ENCODE measurements at places on chromosomes 11 and 22. TPM values are rescaled to one million over a fixed set of nuclear protein-coding genes. Genes with fewer than 3 reads are reported as not detected.
A peak's percentile ranks its signal among the peaks of the same experiment; 100 is the strongest.

The VPREB1 gene
- total RNA-seq: not detected

The MMP7 gene
- not detected for total RNA-seq

The FOLH1 gene
- not detected for total RNA-seq

The OR5P2 gene
- not detected for total RNA-seq

The C22orf42 gene
- total RNA-seq: not detected

The CD3D gene
- not detected for total RNA-seq

The OTOG gene
- total RNA-seq: not detected

The SH3BP1 gene
- 21.9 TPM for total RNA-seq

The APOL5 gene
- not detected for total RNA-seq

The NCAPH2 gene
- 80.3 TPM for total RNA-seq

DNA sequence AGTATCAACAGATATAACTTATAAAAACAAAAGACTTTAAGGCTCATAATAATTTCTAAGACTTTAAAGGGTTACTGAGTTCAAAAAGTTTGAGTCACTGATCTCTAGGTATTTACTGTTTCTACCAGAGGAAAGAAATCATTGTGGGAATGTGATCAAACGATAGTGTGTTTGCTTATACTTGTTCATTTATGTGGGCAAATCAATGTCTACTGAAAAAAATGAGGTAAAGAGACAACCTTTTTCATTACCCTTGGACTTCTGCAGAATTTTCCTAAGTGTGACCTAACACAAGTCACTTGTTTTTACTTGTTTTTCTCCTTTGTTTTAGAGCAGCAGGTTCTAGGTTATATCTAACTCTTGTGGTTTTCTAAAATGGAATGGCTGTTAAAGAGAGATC lies 65.4 kb downstream of the PRR5L start:
- DNase-seq: no peak

GRCh38 chr11:64745521-64746328 lies 1.8 kb upstream of the RASGRP2 start:
- DNase-seq: peak; percentile 67

- DNase-seq: no peak
Measured at GRCh38 chr11:36449561-36450096, 60.4 kb downstream of the TRAF6 start.

GRCh38 chr11:12007769-12008737 lies at the start of gene DKK3:
TSS of gene DKK3 (minus strand) at chr11:12008626. CDS start at chr11:12008582, 44 bp downstream.
- peak; percentile 78 for DNase-seq

DNA sequence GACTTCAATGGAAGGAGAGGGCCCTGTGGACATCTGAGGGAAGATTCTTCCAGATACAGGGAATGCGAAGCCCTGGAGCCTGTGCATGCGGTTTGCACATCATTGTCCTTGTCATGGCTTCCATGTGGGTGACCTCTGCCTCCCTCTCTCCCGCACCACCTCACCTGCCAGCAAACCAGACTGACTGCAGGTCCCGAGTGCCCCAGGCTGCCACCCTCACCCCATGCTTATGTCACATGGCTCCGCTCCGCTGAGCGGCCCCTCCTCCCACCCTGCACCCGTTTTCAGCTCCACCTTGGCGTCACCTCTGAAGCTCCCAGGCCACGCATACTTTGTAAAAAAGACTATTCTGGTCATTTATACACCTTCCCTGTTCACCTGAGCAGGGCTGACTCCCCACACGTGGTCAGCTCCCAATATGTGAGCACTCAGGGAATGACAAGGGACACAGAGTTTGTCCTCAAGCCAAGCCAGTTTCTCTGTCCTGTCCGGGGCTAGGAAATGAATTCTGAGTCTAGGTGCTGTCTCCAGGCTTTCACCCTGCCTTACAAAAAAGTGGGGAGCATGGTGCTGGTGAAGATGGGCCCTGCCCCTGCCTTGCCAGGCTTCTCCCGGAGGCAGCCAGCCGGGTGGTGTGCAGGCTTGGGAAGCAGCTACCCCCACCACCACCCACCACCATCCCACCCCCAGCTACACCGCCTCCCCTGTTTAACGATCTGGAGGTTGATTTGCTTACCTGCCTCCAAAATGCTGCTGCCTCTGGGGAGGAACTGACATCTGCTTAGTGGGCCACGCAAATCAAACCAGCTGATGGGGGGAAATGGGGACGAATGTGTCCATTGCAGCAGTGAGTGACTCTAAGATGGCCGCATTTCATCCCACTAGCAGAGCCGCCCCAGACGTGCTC lies 32.7 kb downstream of the FAM83F start:
- no peak for DNase-seq

- no peak for DNase-seq
Measured at GRCh38 chr22:31829505-31829904, 75.7 kb downstream of the DEPDC5 start.

DNA sequence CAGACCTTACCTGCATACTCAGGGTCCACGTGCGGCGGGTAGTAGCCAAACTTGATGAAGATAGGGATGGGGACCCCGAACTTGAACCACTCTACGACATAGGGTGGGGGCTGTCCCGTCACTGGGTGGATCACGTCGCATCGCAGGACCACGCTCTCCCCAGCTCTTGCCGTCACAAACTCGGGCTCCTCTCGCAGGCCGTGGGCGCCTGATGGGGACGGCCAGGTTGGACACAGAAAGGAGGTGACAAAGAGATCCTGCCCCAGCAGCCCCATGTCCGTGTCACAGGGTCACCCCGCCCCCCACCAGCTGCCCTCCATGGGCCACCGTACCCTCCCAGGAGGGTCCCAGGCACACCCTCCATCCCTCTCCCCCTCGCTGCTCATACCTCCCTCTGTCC lies 10.7 kb downstream of the IGSF9B start:
- DNase-seq: no peak

- no peak for DNase-seq
Measured at GRCh38 chr22:42258126-42258525, 12.3 kb downstream of the TCF20 start.

DNA sequence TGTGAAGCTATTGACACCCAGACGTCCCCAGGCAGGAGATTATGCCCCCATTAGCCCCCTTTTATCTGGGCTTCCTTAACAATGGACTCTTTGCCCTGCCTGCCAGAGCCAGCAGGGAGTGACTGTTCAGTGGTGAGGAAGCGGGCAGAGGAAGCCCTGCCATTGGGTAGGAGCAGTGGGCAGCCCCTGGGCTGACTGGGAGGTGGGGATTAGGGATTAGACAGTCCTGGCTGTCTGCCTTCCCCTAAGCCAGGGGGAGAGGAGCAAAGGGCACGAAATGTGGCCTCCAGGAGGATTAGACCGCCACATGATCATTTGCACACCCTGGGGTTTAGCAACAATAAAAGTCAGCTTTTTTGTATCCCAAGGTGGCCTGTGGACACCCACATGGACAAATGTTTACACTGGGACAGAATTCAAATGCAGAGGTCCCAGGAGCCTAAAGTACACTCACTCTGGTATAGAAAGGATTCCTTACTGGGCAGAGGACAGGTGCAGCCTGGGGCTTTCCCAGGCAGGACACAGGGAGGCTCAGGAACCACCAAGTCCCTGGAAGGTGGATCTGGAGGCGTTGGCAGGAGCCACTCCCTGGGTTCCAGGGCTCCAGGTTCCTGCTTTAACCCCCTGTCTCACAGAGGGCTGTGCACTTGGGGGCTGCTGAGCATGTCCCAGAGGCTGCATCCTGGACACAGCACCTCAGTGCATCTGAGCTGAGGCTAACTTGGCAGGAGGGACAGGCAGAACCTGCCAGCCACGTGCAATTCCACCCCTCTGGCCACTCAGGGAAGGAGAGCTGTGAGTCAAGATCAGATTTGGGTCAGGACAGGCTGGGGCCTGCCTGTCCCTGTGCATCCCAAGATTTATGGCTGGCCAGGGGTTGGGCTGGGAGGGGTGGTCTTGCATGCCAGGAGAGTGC lies 2.1 kb downstream of the PNPLA3 start:
- no peak for DNase-seq

DNA sequence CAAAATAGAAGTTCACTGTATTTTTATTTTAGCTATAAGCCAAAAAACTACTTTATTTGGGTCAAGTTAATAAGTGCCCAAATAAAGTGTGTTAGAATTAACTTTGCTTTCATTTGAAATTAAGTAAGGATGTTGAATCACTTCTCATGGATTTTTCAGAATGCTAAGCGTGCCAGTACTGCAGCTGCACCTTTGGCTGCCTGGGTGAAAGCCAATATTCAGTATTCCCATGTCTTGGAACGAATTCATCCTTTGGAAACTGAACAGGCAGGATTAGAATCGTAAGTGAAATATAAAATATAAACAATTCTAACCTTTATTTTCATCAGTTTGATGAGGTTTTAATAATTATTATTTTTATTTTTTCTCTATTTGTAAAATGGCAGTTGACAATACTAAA lies 113.6 kb downstream of the DYNC2H1 start:
- DNase-seq: peak; percentile 65

- DNase-seq: no peak
Measured at GRCh38 chr11:8408151-8408941, 144.7 kb upstream of the LMO1 start.

Data from G401 (cell line).